ENCODE measurements at places on chromosomes 11 and 22.

- no peak for DNase-seq
Observed at GRCh38 chr11:123822032-123822431, 15.9 kb upstream of the OR6M1 start.

GRCh38 chr11:12810568-12810894, 136.3 kb downstream of the TEAD1 start:
- DNase-seq = no peak

DNA sequence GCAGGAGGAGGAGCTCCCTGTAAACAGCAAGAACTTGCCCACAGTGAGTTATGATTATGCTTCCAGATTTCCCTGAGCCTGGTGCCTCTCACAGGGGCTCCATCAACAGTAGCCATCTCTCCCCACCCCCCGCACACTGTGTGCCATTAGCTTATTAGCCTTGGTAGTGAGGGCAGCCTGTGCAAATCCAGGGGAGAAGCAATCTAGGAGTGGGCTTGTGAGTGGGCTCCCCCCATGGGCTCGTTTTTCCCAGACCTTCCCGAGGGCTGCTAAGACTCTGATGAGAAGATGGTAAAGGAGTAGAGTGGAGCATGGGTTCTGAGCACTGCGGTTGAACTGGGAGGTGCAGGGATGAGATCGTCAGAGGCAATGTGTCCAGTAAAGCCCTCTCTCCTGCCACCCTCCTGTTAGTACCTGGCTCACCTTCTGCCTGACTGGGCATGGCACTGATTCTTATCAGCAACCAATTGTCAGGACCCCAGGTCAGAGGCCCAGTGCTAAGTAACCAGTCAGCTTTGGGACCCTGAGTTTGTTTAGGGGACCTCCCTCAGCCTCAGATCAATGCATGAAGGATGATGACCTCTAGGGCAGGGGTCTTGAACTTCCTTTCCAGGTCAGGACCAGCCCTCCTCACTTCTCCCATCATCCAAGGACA, 38.4 kb upstream of the TP53I11 start:
- no peak for DNase-seq

DNA sequence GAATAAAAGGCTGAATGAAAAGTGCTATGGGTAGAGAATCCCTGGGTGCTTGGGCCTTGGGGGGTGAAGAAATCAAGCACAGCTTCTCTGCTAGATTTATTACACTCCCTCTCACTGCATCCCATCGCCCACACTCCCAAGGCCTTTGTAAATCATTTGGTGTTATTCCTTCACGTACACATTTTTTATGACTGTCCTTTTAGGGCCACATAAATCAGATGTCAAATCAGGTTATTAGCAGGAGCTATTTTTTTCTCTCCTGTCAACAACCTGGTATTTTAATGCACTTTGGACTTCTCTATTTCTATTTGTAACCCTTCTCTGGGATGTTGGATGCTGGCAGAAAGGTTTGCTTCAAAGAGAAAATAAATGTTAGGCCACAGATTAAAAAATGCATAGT, 408.8 kb downstream of the INSC start:
- DNase-seq = no peak

DNA sequence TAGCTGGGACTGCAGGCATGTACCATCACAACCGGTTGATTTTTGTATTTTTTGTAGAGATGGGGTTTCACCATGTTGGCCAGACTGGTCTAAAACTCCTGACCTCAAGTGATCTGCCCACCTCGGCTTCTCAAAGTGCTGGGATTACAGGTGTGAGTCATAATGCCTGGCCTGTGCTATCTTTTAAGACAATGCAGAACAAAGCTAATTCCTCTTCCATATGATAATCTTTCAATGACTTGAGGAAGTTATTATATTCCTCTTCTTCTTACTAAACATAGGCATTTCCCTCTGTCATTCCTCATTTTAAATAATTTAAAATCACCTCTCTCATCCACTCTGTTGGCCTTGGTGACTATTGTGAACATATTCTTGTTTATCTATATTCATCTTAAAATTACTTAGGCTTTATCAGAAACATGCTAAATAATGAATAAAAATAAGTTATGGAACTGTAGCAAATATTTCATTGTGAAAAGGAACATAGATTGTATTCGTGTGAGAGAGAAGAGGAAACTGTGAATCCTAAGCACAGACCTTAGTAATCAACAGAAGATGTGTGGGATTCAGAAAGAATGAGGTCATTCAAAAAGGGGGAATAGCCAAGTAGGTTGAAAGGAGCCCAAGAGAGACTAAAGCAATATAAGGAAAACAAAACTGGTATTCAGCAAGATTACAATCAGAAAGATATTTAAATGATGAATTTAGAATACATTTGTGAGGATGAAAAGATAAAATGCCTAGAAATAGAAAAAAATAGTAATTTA, 269.4 kb downstream of the TTC28 start:
- peak; percentile 52 for DNase-seq

- DNase-seq = peak; percentile 81
Observed at GRCh38 chr11:32527261-32528175, 56.1 kb upstream of the EIF3M start.

- no peak for DNase-seq
Observed at GRCh38 chr11:121336279-121336937, 43.8 kb downstream of the SC5D start.

DNA sequence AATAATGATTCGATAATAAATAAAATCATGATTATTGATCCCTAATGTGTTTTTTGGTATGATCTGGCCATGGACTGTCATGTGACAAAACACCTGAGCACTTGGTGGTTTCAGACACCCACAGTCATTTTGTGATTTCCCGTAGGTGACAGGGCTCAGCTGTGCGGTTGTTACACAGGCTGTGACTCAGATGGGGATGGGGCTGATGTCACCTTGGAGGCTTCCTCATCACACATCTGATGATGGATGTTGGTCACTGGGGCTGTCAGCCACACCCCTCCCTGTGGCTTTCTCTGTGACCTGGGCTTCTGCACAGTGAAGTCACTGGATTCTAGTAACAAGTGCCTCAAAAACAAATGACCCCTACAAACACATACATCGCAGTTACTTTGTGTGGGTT, 995.1 kb downstream of the BRD1 start:
- no peak for DNase-seq

GRCh38 chr11:110199184-110199981, 97.0 kb downstream of the RDX start:
- no peak for DNase-seq

GRCh38 chr11:74370123-74370522, 28.1 kb downstream of the PGM2L1 start:
- DNase-seq = no peak

DNA sequence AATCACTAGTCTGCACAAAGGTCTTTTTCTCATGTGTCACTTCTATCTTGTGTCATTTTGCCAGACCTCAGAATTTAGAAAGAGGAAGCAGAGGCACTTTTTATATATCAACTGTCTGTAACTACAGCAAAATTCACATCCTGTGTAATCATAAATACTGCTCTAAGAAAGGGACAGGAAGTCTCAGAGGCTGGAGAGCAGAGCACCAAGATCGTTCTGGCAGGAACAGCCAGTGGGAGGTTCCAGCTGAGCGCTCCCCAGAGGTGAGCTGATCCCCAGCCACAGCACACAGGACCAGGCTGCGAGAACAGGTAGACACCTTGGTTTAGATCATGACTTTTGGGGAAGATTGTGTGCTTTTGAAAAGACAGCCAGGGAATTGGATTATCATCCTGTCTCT, at the start of gene MS4A7:
MS4A7 (plus strand) TSS at position 179 of the 400 bp plus-strand sequence. CDS start 4,610 bp downstream, outside the sequence.
- DNase-seq = peak; percentile 30

- no peak for DNase-seq
Observed at GRCh38 chr11:83982825-83983224, 696.7 kb upstream of the CCDC90B start.

GRCh38 chr11:67345920-67346819, 7.2 kb downstream of the POLD4 start:
- peak; percentile 77 for DNase-seq

- no peak for DNase-seq
Observed at GRCh38 chr11:128645968-128646367, 47.9 kb upstream of the FLI1 start.

DNA sequence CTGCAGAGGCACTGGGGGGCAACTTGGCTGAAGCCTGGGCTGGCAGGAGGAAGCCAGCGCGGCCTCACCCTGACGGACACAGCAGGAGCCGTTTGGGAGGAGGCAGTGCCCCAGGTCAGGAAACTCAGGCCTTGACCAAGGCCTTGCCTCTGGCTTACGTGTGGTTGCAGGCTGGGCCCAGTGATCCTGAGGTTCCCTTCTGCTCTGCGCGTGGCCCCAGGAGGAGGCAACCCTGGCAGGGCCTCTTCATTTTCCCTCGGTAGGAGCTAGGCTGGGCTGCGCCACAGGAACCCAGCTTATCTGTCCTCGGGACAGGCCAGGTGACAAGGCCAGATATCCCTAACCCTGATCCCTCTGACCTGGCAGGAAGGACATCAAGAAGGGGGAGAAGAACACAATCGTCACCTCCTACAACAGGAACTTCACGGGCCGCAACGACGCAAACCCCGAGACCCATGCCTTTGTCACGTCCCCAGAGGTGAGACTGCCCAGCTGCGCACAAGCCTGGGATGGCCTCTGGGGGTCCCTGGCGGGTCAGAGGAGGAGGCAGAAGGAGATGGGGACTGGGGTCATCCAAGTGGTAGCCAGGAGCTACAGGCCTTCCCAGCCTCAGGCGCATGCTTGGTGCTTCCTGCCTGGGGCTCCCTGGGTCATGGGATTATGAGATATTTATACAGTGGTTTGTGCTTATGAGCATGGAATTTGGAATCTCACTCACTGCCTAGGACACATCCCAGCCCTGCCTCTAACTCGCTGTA, 20.6 kb downstream of the POLR3H start:
- DNase-seq = peak; percentile 31

- no peak for DNase-seq
Observed at GRCh38 chr22:39923696-39924095, 22.8 kb downstream of the GRAP2 start.

DNA sequence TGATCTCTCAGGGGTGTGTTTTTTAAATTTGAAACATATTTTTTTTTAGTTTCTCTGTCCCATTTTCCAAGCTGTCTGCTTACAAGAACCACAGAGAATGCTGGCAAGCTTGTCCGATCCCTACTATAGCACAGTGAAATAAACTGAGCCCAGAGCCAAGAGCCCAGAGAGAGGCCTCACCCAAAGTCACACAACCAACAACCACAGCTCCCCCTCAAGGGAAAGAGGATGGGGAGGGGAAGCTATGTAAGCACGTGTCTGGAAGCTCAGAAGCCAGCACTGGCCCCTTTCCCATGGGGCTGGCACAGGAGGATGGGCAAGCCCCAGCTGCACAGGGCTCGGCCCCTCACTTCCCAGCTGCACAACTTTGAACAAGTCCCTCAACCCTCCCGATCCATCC, 3.2 kb upstream of the SART1 start:
- no peak for DNase-seq

GRCh38 chr11:116071241-116071640, 567.0 kb upstream of the CADM1 start:
- DNase-seq = no peak

DNA sequence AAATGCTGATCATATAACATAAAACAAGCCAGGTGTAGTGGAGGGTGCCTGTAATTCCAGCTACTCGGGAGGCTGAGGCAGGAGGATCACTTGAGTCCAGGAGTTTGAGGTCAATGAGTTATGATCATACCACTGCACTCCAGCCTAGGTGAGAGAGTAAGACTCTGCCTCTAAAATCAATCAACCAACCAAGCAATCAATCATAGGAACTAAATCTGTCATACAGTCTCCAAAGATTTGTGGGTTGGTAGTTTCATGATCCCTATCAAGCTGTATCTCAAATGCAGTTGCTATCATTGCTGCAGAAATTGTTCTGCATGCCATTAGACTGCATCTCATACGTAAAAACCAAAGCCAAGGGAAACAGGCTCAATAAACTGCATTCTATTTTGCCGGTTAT, 33.1 kb downstream of the NARS2 start:
- no peak for DNase-seq

GRCh38 chr11:93732237-93732892, 8.9 kb downstream of the TAF1D start:
- no peak for DNase-seq

DNA sequence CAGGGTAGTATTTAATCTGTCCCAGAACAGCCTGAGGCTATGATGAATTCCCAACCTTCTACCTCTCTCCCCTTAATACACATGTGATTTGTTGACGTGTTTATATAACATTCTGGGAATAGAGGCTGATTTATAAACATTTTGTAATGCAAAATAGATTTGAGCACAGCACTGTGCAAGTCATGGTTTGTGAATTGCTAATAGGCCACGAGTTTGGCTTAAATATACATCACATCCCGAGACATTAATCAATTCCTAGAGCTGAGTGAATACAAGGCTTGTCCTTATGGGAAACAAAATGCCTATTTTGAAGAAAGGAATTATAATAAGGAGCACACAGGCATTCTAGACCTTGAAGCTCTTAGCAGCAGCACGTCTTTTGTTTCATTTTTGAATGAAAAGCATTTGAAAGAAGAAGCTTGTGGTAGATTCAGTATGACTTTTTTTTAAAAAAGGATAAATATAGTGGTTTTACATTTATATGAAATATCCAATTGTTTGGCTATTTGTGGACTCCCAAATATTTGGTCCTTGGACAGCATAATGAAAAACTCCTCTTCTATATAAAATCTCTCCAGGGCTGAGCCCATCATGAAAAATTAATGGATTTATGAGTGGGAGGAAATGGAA, 116.4 kb downstream of the SLC17A6 start:
- DNase-seq = no peak

- peak; percentile 51 for DNase-seq
Observed at GRCh38 chr11:27705873-27706820, 5.9 kb upstream of the BDNF start.

GRCh38 chr11:64244966-64245365, 1.8 kb downstream of the PPP1R14B start:
- DNase-seq = no peak

GRCh38 chr11:64735725-64736259, 8.2 kb downstream of the RASGRP2 start:
- DNase-seq = no peak

DNA sequence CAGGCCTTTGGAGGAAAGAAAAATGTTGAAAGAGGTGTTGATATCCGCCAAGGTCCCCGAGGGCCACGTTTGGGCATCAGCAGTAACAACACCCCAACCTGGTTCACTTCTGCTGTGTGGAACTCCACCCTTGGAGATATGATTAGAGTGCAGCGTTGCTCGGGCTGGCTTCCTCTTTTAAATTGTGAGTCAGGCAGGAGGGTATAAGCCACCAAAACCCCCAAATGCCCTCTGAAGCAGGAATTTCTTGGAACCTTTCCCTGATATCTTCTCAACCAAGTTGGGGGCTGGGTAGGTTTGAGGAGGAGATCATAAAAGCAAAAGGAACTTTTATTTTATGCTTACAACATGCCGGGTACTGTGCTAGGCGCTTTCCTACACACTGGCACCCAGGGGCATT, 6.4 kb upstream of the C11orf96 start:
- DNase-seq = no peak
